ENCODE measurements at places on chromosomes 16 and 17. TPM values are rescaled to one million over a fixed set of nuclear protein-coding genes. Genes with fewer than 3 reads are reported as not detected.
A peak's percentile ranks its signal among the peaks of the same experiment; 100 is the strongest.

DNA sequence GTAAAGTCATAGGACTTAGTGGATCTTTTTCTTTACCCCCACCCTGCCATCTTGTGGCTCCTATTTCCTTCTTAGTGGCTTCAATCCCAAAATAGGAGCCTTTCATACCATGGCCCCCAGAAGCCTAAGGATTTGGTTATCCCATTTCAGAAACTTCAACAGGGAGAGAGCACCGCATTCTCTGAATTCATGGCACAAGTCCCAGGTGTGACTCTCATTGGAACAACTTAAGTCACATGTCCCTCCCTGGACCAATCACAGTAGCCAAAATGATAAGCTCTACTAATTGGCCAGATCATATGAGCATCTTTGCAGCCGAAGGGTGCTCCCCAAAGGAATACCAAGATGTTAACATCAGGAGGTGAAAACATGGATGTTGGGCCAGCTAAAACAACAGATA, 43.2 kb downstream of the AXIN2 start:
- no peak for DNase-seq

- DNase-seq: peak; percentile 93
Measured at GRCh38 chr17:2592971-2593820, at the start of gene PAFAH1B1. PAFAH1B1 (plus strand) TSS chr17:2593654; CDS start chr17:2638289, 44,635 bp downstream.

GRCh38 chr17:43634591-43635125, 27.1 kb downstream of the MEOX1 start:
- no peak for DNase-seq

- peak; percentile 80 for DNase-seq
Measured at GRCh38 chr16:21708533-21709115, 44.9 kb downstream of the OTOA start.

- DNase-seq: no peak
Measured at GRCh38 chr17:27540318-27541101, 84.3 kb downstream of the KSR1 start.

DNA sequence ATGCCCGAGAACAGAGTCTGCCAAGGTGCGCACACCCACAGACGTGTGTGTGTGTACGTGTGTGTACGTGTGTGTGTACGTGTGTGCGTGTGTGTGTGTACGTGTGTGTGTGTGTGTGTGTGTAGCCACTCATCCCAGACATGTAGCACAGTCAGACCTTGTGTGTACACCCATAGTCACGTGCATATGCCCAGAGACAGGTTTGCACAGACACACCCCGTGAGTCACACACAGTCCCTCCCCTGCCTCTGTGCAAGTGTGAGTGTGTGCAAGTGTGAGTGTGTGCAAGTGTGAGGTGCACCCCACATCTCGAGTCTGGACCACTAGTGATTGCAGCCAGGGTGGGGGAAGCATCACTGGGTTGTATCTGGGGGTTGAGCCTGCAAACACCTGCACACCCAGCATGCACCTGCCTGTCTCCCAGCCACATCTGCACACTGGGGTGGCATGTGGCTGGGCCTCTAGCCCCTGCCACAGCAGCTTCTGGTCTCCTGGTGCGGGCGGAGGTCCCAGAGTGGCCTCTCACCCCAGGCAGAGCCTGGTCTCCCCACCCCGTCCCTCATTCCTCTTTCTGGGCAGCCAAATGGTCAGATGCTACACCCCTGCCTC, 23.6 kb downstream of the BAHCC1 start:
- no peak for DNase-seq

DNA sequence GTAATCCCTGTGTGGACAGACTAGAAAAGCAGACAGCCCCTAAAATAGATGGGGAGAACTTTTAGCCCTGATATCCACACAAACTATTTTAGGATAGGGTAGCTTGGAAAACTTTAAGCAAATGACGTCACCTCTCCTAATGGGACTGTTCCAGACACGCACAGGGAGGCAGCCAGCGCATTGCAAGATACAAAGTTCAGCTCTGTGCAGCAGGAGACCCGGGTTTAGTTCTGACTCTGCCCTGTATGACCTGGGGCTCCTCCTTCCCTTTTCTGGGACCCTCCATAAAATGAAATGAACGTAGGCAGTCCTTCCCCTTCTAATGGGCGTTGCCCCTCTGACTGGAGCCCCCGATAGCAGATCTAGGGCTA, 6.3 kb downstream of the ZNF689 start:
- no peak for DNase-seq

- no peak for DNase-seq
Measured at GRCh38 chr16:6252541-6252940, 1080.1 kb upstream of the RBFOX1 start.

DNA sequence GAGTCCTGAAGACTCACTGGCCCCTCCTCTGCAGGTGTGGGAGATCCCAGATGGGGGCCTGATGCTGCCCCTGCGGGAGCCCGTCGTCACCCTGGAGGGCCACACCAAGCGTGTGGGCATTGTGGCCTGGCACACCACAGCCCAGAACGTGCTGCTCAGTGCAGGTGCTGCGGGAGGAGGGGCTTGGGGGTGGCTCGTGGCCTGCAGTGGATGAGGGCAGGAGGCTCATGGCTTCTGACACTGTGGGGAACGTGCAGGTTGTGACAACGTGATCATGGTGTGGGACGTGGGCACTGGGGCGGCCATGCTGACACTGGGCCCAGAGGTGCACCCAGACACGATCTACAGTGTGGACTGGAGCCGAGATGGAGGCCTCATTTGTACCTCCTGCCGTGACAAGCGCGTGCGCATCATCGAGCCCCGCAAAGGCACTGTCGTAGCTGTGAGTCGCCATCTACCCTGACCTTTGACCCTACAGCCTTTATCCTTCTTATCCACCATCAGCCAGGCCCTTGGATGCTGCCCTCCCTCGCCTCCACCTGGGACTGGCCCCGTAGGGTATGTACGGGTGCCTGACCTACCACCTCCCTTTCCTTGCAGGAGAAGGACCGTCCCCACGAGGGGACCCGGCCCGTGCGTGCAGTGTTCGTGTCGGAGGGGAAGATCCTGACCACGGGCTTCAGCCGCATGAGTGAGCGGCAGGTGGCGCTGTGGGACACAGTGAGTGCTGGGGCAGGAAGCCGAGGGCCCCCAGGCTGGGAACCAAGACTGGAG, 3.6 kb downstream of the CORO1A start:
- peak; percentile 90 for DNase-seq

- DNase-seq: no peak
Measured at GRCh38 chr16:59899940-59900339, 1165.8 kb upstream of the GOT2 start.

GRCh38 chr17:39701784-39702422, 2.0 kb downstream of the ERBB2 start:
- no peak for DNase-seq

DNA sequence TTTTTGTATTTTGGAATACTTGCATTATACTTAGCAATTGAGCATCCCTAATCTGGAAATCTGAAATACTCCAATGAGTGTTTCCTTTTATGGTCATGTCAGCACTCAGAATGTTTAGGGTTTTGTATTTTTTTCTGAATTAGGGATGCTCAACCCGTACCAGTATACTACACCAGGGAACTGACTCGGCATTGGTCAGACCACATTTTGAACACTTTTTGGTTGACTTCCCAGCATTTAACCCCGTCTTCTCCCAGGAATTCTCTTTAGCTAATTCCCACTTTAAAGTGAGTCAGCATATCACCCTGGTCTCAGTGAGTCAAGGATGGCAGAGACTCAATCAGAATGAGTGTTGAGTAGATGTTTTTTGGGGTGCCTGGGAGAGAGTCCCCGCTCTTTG, 177.9 kb downstream of the SPECC1 start:
- no peak for DNase-seq

DNA sequence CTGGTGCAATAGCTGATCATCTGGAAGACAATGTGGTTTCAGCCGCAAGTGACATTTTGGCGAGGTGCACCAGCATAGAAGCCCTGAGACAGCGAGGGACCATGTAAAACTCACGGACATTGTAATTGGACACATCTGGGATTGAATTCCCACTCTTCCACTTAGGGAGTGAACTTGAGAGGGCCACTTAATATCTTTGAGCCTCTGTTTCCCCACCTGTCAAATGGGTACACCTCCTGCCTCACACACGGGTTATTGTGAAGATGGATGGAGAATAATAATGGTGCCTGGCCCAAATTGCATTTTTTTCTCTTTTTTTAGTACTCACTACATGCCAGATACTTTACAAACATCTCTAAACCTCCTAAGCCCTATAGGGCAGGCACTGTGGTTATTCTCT, 45.5 kb upstream of the MEOX1 start:
- DNase-seq: no peak

Gene GRB7
- not detected for polyA plus RNA-seq

Gene MPP2
- polyA plus RNA-seq: not detected

Gene NTHL1
- 24.7 TPM for polyA plus RNA-seq

Gene TERB1
- not detected for polyA plus RNA-seq

Gene GINS2
- 3.4 TPM for polyA plus RNA-seq

Gene KRT39
- polyA plus RNA-seq: not detected

Gene HOXB8
- polyA plus RNA-seq: not detected

Gene EXOC3L1
- polyA plus RNA-seq: 0.25 TPM

Gene MYH13
- polyA plus RNA-seq: not detected

Gene ZG16
- not detected for polyA plus RNA-seq
